Stimulated activated CD4-positive, alpha-beta T cell treated with anti-CD3 and anti-CD28 coated beads, TNF-alpha, amount 100 ng/mL, for 48 hours (primary cell): ENCODE measurements at places on chromosomes 3 and 15.

GRCh38 chr15:86010398-86010797 is 69.3 kb upstream of the AGBL1 start:
- DNase-seq = no peak

- no peak for DNase-seq
Observed at GRCh38 chr3:147377412-147378367, 28.7 kb downstream of the ZIC4 start.

DNA sequence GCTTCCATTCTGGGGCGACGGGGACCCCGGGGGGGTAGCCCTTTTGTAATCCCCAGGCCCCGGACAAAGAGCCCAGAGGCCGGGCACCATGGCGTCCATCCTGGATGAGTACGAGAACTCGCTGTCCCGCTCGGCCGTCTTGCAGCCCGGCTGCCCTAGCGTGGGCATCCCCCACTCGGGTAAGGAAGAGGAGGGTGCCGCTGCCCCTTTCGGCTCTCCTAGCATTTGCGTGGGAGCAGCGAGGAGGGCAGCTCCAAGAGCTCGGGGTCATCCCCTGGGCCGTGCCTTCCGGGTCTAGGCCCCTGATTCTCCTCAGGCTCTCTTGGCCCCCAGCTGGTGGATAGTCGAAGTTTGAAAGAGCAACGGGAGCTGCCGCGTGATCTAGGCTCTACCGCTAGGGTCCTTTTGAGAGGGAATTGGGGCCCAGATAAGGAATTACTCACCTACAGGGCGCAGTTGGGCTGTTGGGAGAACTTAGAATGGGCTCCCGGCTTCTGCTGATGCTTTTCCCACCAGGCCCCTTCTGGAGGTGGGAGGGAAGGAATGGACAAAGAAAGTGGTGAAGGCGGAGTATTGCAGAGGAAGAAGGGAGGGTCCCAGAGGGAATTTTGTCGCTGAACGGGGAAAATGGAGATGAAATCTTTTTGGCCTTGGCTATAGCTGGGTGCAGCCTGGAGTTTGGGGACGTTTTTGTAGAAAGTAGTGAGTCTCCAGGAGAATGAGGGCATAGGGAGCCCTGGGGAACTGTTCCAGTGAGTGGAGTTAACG is 615 bp downstream of the VPS18 start:
- DNase-seq = peak; percentile 48

GRCh38 chr15:22263738-22264137 is 183.4 kb downstream of the OR4M2 start:
- DNase-seq = peak; percentile 25

DNA sequence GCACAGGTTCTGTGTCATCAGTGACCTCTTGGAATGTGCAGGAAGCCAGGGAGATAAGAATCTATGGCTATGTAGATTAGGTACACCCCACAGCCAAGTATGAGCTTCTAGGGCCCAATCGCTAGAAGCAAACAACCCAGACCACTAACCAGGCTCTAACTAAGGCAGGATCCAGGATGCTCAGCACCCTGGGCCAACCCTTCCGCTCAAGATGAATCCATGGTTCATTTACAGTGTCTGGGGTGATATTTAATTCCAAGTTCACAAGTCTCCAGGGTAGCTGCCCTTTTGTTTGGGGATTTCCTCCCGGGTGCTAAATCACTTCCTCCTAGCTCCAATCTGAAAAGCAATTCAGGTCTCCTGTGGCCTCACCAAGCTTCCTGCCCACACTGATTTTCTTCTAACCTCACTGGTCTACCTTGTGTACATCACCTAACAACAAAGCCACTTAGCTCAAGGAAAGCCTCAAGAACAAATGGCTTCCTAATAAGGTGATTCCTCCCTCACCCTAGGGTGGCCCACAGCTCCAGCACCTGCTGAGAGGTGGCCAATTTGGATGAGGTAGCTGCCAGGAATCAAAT is 2.4 kb downstream of the EHD4 start:
- DNase-seq = peak; percentile 8

GRCh38 chr3:10240799-10241198 is 7.5 kb upstream of the TATDN2 start:
- no peak for DNase-seq

- no peak for DNase-seq
Observed at GRCh38 chr3:146395164-146395563, 74.2 kb downstream of the PLSCR2 start.

- no peak for DNase-seq
Observed at GRCh38 chr3:193292386-193292785, 51.4 kb downstream of the PLAAT1 start.

- DNase-seq = no peak
Observed at GRCh38 chr3:56937580-56937979, 122.9 kb upstream of the SPATA12 start.

- no peak for DNase-seq
Observed at GRCh38 chr3:11335056-11335608, 62.9 kb downstream of the ATG7 start.

DNA sequence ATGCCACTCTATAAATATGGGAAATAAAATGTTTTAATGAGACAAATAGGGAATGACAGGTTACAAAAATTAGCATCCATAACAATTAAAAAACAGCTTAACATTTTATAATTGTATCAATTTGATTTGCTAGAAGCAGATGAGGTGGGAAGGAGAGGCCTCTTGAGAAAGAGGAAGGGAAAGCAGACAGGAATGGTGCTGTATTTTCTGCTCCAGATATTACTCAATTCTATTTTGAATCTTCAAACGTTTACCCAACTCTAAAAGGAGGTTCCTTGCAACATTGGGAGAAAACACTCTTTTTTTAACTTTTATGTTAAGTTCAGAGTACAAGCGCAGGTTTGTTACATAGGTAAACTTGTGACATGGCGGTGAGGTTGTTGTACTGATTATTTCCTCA is 44.9 kb upstream of the ALDH1A3 start:
- DNase-seq = no peak
